Bone marrow (tissue), 2 donors: ENCODE measurements at places on chromosomes 3 and 15.

DNA sequence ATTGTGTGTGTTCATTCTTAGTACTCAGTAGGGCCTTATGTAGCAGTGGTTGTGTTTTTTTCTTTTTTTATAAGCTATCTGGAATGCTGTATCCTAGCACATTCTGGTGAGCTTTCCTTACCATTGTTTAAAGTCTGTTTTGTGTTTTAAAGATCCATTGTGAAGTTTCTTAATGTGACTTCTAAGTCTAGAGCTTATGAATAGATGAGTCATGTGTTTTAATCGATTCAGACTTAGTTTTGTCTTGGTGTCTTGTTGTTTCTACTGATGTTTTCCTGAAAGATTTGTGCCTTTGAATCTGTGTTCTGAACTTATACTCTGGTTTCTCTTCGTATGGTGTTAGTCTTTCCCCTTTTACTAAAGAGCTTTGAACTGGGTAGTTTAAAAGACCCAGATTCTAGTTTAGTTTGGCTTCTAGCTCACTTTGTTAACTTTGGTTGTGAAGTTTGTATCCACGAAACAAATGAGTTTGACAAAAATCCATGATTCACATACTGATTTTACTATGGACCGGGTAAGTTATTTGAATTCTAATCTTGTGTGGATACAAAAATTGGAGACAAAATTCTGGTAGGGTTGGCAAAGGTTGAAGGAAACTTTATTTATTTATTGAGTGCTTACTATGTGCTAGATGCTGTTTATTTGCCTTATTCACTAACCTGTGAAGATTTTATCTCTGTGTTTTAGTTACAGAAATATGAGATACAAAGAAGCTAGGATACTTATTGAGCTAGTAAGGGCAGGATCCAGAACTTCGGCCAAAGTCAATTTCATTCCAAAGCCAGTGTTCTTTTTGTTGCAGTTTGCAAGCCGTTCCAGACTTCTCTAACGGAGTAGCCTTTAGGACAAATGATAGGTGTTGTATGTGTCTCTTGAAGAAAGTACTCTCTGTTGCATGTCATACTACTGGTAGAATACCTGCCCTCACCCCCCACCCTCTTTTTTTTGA lies 24.8 kb downstream of the AKAP13 start:
- no peak for DNase-seq

- DNase-seq, result no peak
Measured at GRCh38 chr3:74789111-74789510, 174.7 kb upstream of the CNTN3 start.

GRCh38 chr3:5136919-5137429 lies 14.9 kb downstream of the ARL8B start:
- no peak for DNase-seq

- DNase-seq, result no peak
Measured at GRCh38 chr3:10432931-10433330, 72.5 kb downstream of the ATP2B2 start.

GRCh38 chr3:65436580-65436979 lies 602.1 kb downstream of the MAGI1 start:
- no peak for DNase-seq

- no peak for DNase-seq
Measured at GRCh38 chr15:77905301-77905920, 172.1 kb downstream of the TBC1D2B start.

DNA sequence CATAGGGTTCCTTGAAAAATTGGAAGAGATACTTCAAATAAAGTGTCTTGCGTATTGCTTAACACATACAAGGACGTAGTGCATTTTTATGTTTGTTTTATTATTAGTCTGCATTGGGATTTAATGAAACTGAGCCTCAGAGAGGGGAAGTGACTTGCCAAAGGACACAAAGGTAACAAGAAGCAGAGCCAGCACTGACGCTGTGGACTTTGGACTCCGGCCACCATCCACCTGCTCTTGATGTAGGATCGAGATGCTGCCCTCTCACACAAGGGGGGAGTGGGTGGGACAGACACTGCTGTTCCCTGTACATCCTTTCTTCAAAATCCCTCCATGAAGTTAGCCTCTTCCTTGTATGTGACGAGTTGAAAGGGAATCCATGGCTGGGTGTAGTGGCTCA lies 435.4 kb upstream of the RGMA start:
- DNase-seq, result no peak

- no peak for DNase-seq
Measured at GRCh38 chr15:91936182-91936775, 82.8 kb downstream of the SLCO3A1 start.

DNA sequence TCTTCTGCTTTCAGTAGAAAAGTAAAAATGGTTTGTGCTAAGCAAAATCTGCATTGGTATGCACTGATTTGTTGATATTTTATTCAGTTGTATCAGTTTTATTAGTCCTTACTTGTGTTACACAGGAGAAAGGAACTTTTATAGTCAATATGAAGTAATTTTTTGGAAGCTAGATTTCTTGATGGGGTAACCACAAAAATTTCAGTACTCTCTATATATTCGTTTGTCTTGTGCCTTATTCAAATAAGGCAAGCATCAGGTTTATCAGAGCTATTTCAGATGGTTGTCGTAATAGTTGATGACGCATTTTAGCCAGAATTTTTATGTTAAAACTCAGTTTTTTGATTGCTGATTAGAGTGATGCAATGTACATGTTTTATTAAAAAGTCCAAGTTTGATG lies 50.7 kb upstream of the NIPA1 start:
- no peak for DNase-seq

- no peak for DNase-seq
Measured at GRCh38 chr3:154144825-154145465, 23.8 kb downstream of the ARHGEF26 start.

DNA sequence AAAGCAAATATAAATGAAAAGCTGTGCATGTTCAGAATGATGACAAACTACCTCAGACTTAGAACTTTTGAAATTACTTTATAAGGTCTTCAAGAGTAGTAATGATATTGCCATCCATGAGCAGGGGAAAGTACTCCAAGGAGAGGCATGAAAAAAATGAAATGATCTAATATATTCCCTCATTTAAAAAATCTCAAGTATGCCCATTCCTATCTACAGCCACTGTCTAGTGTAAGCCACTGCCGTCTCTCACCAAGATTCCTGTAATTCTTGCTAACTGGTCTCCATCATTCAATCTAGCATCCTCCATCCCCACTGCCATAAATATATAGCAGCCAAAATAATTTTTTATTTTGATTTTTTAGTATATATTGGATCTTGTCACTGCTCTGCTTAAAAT lies 258.8 kb downstream of the PLOD2 start:
- no peak for DNase-seq

GRCh38 chr3:48119505-48120193 lies 68.6 kb downstream of the CDC25A start:
- DNase-seq, result no peak

GRCh38 chr3:156680243-156680914 lies 6.0 kb downstream of the TIPARP start:
- DNase-seq, result no peak

- DNase-seq, result no peak
Measured at GRCh38 chr3:112761062-112761638, 85.5 kb downstream of the CD200R1L start.

DNA sequence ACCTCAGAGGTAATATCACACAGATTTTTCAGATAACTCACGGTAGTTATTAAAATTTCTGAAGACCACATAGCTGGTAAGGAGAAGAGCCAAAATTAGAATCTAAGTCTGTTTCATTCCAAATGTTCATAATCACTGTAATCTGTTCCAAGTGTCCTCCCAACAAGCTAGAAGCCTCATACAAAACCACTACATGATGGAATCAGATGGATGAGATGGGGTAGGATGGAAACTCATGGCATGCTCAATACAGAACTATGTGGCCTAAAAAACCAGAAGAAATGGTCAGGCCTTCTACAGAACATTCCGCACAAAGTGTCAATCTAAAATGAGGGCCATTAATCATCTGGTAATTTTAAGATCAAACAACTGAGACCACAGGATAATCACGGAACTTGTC lies 91.8 kb downstream of the THBS1 start:
- DNase-seq, result no peak

- DNase-seq, result no peak
Measured at GRCh38 chr3:58526515-58526957, 10.5 kb downstream of the ACOX2 start.

DNA sequence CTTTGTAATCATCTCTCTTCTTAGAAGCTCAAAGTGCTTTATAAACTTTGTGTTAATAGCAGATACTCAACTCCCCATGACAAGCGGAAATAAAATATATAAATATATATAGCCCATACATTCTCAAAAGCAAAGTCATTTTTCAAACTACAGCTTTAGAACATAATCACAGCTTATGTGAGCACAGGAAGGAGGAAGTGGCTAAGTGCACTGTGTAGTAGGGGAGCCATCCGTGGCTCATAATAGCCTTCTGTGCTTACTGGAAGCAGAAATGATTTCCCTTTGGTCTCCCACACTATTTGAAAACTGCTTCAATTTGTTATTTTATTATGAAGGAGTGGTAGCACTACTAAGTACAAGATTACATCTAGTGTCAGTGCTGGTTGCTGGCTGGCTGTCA lies 151.4 kb upstream of the ARL6 start:
- DNase-seq, result no peak

GRCh38 chr15:88072598-88073390 lies 183.7 kb downstream of the NTRK3 start:
- DNase-seq, result no peak

- no peak for DNase-seq
Measured at GRCh38 chr3:4852780-4853748, 126.2 kb upstream of the BHLHE40 start.

GRCh38 chr3:105527949-105528348 lies 161.2 kb downstream of the ALCAM start:
- no peak for DNase-seq

DNA sequence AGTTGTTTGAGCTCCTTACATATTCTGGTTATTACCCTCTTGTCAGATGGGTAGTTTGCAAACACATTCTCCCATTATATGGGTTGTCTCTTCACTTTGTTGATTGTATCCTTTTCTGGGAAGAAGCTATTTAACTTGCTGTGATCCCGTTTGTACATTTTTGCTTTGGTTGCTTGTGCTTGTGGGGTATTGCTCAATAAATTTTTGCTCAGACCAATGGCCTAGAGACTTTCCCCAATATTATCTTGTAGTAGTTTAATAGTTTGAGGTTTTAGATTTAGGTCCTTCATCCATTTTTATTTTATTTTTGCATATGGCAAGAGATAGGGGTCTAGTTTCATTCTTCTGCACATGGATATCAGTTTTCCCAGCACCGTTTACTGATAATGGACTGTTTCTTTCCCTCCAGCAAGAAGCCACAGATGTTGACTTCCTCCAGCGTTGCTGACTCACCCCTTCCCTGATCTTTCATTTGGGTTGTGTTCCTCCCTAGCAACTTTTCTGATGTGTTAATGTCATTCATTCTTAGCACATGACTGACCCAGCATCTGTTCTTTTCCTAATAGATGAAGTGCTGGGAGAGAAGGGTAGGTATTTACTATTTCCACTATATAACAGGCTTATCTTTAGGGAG lies 166.7 kb upstream of the SGO1 start:
- no peak for DNase-seq

GRCh38 chr3:75048650-75049049 lies 434.2 kb upstream of the CNTN3 start:
- DNase-seq, result no peak

GRCh38 chr3:129015388-129016105 lies 14.4 kb downstream of the EFCC1 start:
- DNase-seq, result peak; percentile 79

DNA sequence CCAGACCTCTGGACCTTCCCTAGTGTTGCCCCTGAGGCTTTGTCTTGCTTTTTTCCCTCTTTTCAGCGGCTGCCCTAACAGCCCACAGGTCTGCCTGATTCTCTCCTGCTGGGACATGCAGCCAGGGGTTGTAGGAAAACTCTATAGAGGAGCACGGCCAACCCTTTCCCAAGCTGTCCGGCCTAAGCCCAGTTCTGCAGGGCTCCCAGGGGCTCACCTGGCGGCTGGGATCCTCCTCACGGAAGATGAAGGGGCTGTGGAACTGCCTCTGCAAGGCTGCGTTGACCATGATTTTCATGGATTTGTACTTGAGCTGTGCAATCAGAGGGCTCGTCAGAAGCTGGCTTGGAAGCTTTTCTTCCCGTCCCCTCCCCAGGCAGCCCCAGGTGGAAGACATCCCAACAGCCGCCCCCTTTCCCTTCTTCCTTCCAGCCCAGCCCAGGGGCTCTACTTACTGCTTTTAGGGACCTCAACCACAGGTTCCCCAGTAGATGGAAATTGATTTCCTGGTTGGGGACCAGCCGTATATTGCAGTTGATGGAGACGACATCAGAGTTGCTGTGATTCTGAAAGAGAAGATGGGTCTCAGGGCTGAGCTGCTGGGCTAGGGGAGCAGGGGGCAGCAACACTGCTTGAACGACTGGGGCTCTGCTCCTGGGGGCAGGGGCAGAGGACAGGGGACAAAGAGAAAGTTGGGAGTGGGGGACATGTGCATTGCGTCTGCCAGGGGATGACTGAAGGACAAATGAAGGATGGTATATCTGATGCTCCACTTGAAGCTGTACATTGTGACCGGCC lies 29.8 kb downstream of the FEM1B start:
- no peak for DNase-seq

- no peak for DNase-seq
Measured at GRCh38 chr3:110265302-110265701, 806.3 kb upstream of the NECTIN3 start.

- DNase-seq, result no peak
Measured at GRCh38 chr15:69154684-69155083, 5.8 kb upstream of the GLCE start.

DNA sequence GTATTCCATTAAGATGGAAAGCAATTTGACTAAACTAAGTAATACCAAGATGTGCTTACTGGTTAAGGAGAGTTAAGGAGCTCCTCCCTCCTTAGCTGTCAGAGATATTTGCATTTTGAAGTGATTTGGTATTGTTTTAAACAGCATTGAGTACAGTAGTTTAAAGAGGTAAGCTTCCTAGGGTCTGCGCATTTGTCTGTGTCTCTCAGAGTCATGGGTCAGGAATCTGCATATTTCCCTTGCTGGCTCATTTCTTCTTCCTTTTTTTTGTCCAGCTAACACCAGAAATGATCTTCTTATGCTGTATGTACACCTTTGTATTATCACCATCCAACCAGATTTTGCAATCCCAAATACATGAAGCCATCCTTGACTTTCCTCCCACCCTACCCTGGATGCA lies 163.0 kb upstream of the BFSP2 start:
- DNase-seq, result no peak

DNA sequence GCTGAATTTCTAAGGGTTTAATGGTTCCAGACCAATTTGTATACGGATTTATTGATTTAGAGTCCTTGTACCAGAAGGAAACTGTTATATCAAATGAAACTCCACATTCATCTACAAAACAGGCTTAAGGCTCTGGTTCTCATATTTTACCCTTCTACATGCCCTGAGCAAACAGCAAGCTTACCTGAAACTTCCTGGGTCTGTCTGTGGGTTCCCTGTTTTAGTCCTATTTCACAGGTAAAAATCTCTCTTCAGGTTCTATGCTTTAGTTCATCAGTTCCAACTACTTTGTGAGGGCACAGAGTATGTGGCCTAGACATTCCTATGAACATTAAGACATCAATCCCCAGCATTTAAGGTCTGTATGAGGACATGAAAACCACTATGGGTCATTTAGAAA lies 57.7 kb downstream of the RFX7 start:
- DNase-seq, result no peak

- no peak for DNase-seq
Measured at GRCh38 chr15:93493172-93493571, 404.2 kb upstream of the RGMA start.

- DNase-seq, result no peak
Measured at GRCh38 chr15:48989170-48989569, 25.5 kb upstream of the SHC4 start.

GRCh38 chr3:167899093-167899492 lies 163.6 kb downstream of the SERPINI1 start:
- DNase-seq, result no peak
